Stimulated activated CD4-positive, alpha-beta T cell treated with anti-CD3 and anti-CD28 coated beads, Interleukin-15, amount 100 ng/mL, for 24 hours (primary cell): ENCODE measurements at places on chromosomes 6 and 20.

GRCh38 chr20:54642864-54643667 lies 167.7 kb downstream of the DOK5 start:
- no peak for DNase-seq

GRCh38 chr20:62511915-62512610 lies 36.3 kb upstream of the GATA5 start:
- DNase-seq: no peak

DNA sequence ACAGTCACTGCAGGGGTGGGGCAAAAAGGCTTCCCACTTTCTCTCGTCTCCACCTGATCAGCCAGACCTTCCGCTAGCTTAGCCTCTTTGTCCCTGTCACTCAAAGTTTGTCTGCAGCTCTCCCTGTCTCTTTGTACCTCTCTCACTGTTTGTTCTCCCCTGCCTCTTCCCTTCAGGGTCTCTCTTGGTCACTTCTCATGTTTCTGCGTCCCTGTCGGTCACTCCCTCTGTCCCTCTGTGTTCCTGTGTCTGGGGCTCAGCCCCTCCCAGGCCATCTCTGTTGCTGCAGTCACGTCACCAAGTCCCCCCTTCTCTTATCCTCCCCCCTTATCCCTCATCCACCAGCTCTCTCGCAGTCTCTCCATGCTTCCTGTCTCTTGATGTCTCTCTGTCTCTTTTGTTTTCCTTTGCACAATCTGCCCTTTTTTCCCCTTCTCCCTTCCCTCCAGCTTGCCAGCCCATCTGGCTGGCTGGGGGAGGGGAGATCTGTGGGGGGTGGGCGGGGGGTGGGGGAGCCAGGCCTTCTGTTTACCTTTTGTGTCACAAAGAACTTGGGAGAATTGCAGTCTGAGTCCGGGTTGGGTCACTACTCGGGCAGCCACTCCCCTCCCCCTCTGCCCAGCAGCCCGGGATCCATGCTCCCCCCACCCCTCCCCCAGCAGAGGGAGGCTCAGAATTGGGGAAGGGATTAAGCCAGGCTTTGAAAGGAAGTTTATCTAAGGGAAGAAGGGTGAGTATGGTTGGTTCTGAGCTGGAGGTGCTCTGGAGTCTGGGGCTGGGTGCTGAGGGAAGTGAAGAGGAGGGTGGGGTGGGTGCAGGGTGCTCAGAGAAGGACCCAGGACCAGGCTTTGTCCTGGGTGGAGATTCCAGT lies 32.3 kb downstream of the FOXP4 start:
- no peak for DNase-seq

- peak; percentile 45 for DNase-seq
Observed at GRCh38 chr6:87909849-87910248, 137.8 kb upstream of the SPACA1 start.

DNA sequence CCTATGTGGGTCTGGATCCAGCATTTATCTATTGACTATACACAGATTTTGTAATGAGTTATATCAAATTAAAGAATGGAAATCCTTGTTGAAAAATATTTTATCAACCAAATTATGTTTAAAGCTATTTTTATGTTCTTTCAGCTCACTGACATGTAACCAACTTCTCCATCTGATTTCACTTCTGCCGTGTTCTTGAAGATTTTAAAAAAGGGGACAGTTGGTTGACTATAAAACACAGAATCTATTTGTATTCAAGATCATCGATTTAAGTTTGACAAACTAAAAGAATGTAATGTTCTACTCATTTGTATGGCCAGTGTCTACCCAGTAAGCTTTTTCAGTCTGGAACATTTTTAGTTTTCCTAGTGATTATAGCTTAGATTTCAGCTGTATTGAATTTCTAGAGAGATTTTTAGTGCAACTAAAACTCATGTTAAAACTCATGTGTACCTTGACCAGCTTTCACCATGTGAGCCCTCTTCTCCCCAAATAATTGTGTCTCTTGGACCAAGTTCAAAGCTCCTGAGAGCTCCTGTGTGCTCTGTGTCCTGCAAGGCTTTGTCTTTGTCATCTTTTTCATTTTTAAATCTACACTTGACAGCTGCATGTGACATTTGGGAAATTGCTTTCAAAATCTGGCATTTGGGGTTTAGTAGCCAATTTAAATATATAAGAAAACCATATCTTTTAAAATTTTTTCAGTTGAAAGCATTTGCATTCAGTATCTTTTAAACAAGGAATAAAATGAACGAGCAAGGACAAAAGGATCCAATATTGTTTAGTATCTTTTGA lies 118.4 kb upstream of the TIAM2 start:
- DNase-seq: no peak

- no peak for DNase-seq
Observed at GRCh38 chr6:111183702-111184517, 96.6 kb downstream of the SLC16A10 start.

GRCh38 chr6:105967917-105968602 lies 118.1 kb upstream of the PRDM1 start:
- no peak for DNase-seq

DNA sequence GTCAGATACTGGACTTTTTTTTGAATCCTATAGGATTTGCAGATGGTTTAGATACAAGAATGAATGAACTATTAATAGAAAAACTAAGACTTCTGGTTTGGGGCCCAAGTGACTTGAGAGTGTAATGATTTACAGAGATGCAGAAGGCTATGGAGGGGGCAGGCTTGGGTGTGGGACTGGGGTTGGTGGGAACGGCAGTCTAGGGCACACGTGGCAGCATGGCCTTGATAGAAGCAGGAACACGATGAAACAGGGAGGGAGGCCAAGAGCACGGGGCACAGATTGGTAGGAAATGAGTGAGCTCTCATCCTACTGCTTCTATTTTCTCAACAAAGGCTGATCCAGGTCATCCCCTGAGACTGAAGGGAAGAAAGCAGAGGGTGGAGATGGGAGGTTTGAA lies 3.4 kb upstream of the UST start:
- no peak for DNase-seq

DNA sequence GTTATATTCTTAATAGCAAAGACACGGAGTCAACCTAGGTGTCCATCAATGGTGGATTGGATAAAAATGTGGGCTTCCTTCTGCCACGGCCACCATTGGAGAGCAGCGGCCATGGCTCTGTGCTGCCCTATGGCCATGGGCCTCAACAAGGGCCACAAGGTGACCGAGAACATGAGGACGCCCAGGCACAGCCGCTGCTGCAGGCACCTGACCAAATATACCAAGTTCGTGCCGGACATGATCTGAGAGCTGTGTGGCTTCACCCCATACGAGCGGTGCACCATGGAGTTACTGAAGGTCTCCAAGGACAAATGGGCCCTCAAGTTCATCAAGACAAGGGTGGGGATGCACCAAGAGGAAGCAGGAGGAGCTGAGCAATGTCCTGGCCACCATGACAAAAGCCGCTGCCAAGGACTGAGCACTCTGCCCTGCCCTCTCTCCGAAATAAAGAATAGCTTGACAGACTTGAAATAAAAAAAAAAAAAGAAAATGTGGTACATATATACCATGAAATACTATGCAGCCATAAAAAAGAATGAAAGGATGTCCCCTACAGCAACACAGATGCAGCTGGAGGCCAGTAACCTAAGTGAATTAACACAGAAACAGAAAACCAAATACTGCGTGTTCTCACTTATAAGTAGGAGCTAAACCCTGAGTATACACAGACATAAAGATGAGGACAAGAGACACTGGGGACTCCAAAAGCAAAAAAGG lies 81.0 kb downstream of the FKBP5 start:
- no peak for DNase-seq

DNA sequence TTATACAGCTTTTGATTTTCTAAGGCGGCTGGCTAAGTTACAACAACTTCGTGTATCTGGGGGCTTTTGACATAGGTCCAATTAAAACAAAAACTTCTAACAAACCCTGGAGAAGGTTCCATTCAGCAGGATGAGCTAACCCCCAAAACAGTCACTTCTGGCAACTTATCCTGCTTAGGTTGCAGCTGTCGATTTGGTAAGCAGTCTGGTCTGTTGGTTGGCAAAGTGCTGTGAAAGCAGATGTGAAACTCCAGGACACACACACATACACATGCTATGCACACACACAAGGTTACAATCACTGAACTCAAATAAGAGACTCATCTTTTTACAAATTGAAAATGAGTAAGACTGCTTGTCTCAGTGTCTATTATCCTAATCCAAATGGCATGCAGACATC lies 119.0 kb upstream of the STMND1 start:
- no peak for DNase-seq

- no peak for DNase-seq
Observed at GRCh38 chr20:46557231-46557956, 6.9 kb upstream of the OCSTAMP start.

- no peak for DNase-seq
Observed at GRCh38 chr6:55776113-55776512, 99.3 kb downstream of the BMP5 start.

GRCh38 chr6:150755524-150755923 lies 110.0 kb upstream of the MTHFD1L start:
- DNase-seq: no peak

DNA sequence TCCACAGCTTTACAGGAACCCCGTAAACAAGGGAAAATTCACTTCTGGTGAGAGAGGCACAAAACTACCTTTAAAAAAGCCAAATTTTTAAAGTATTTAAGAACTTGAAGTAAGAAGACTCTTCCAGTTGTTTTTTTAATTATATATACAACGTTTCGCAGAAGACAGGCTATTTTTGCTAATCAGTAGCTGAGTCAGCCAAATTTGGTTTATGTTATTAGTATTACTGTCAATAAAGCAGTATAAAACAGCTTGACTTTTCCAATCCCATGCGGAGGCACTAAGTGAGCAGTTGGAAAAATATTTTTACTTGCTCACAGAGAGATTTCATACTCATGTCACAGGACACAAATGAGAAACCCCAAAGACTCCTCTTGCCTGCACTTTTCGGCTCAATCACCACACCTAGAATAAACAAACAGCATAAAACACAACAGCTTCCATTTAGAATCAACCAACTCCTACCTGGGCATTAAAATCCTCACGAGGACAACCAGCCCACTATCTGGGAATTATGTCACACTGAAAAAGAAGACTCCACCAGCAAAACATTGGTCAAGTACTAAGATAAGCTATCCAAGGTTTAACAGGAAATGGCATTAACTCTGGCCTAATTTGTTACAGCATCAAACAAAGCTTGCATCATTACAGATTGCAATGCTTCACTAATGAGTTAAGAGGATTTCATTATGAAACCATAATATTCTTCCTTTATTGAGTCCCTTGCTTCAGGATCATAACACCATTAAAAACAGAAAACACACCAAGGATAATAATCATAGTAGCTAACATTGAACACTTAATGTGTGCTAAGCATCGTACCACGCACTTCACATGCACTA lies 26.3 kb downstream of the ELOVL5 start:
- DNase-seq: no peak

- no peak for DNase-seq
Observed at GRCh38 chr6:96138406-96138805, 122.6 kb downstream of the FUT9 start.

DNA sequence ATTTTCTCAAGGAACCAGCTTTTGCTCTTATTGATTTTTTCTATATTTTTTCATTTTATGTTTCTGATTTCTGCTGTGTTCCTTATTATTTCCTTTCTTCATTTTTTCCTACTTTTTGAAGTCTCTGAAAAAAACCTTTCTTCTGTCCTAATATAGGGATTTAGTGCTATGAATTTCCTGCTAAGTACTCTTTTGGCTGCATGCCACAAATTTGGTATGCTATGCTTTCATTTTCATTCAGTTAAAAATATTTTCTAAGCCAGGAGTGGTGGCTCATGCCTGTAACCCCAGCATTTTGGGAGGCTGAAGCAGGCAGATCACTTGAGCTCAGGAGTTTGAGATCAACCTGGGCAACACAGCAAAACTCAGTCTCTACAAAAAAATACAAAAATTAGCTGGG lies 30.6 kb downstream of the SIRPD start:
- DNase-seq: no peak

DNA sequence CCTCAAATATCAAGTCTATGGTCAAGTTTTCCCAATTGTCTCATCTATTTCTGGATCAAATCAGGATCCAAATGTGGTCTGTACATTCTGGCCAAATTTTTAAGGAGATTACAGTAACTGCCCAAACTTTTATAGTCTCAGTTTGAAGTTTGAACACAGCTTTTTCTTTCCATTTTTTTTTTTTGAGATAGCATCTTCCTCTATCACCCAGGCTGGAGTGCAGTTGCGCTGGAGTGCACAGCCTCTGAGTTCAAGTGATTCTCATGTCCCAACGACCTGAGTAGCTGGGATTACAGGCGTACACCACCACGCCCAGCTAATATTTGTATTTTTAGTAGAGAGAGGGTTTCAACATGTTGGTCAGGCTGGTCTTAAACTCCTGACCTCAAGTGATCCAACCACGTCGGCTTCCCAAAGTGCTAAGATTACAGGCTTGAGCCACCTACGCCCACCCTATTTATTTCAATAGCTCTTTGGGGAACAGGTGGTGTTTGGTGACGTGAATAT lies 84.9 kb upstream of the CARMIL1 start:
- DNase-seq: no peak

GRCh38 chr6:4637691-4638433 lies 138.3 kb upstream of the CDYL start:
- DNase-seq: peak; percentile 66

- no peak for DNase-seq
Observed at GRCh38 chr20:16107172-16107870, 465.9 kb downstream of the KIF16B start.

- DNase-seq: no peak
Observed at GRCh38 chr6:36694616-36695015, 3.0 kb upstream of the RAB44 start.
